ENCODE measurements at places on chromosomes 1 and 21.

DNA sequence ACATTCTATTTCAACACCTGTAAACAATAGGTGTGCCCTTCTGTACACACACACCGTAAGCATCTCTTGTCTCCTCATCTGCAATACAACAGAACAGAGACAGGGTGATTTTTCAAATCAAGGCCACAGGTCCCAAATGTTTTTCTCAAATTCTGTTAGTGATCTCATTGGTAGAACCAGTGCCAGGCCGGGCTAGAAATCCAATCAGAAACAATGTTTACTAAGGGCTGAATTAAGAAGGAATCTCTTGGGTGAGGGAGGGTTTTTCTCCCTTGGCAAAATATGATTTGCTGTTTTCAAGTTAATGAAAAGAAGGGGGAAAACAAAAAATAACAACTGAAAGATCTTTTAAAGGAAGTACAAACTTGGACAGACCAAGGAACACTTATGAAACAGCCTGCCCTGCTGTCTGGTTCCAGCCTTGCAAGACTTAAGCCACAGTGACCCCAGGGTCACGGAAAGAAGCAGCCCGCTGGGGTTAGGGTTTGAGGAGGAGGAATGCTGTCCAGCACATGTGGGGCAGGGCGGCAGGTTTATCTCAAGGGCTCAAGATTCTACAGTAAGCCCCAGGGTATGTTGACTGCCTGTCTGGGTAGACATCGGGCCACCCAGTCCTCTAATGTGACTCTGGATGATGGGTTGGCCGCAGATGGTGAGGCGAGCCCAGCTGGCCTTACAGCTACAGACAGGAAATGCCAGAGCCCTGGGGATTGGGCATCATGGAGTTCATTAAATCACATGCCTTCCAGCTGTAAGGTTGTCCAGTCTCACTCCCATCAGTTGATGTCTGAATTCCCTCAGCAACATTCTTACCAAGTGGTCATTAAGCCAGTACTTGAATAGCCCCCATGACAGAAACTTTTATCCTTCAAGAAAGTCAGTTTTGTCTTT, 73.3 kb upstream of the SLC44A3 start:
- DNase-seq, result no peak

- no peak for DNase-seq
These were observed 27.8 kb upstream of the PWP2 start for GRCh38 chr21:44079446-44079845.

GRCh38 chr1:11475748-11476147, 3.2 kb upstream of the DISP3 start:
- no peak for DNase-seq

- no peak for DNase-seq
These were observed 103.9 kb downstream of the ADGRL4 start for GRCh38 chr1:78902641-78903040.

DNA sequence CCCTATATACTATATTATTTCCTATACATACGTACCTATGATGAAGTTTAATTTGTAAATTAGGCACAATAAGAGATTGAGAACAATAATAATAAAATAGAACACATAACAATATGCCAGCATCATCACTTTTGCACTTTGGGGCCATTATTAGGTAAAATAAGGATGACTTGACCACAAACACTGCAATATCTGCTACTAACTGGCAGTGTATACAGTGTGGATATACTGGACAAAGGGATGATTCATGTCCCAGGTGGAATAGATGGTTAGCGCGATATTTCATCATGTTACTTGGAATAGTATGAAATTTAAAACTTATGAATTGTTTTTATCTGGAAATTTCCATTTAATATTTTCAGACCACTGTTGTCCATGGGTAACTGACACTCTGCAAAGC, 35.4 kb upstream of the TXLNA start:
- DNase-seq, result no peak

DNA sequence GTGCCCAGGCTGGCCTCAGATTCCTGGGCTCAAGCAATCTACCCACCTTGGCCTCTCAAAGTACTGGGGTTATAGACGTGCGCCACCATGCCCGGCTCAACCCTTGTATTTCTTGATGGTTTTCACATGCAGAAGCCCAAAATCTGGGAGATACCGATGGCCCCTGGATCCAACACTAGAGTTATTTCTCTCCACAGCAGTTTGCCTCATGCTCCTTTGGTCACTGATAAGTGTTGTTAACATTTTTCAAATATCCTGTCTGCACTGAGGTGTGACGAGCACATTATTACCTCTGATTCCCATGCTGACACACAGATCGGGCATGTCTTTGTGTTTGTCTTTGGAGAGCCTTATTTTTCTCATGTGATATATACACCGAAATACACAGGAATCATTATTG, 107.0 kb downstream of the KIF26B start:
- DNase-seq, result no peak

DNA sequence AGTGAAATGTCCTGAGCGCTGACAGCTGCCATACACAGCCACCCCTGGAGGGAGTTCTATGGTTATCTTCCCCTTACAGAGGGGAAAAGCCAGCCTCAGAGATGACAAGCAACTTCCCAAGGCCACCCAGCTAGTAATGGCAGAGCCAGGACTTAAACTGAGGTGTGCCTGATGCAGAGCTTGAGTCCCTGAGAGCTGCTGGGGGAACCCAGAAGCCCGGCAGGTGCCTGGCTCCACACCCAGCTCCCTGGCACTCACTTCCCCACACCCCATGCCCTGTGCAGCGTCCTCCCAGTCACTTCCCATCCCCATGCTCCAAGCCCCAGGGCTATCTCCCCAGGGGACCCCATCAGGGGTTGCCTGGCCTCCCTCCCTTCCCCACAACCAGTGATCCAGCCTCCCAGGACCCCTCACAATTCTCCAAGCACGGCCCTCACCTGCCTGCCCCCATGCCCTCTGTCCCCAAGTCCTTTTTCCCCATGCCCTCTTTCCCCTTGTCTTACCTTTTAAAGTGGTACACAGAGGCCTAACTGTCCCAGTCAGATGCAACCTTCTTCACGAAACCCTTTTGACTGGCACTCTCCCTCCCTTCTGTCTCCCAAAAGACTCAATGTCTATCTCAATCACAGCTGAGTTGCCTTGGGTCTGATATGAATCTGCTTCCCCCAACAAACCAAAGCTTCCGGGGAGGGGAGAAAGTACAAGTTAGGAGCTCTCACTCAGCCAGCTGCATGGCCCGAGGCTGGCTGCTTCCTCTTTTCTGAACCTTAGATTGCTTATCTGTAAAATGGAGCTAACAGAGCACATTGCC, 39.8 kb upstream of the LRP8 start:
- no peak for DNase-seq

- no peak for DNase-seq
These were observed 859 bp upstream of the LRRC8B start for GRCh38 chr1:89523572-89524368.

- peak; percentile 56 for DNase-seq
These were observed 85.9 kb downstream of the TCP10L start for GRCh38 chr21:32499249-32500055.

DNA sequence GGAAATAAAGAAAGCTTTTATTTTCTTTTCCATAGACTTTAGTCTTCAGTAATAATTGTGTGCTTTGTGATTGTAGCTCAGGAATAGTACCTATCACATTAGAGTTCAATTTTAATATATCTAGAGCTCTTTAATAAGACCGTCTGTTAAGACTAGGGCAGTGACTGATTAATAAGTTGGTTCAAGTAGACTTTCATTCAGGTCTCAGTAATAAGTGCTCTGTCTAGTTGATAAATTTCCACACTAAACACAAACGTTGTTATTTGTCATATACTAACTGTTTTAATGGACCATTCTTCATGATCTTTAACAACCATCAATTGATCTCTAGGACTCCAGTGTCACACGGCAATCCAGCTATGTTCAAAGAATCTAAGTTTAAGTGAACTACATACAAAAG, 474.5 kb upstream of the ADGRL2 start:
- DNase-seq, result no peak

DNA sequence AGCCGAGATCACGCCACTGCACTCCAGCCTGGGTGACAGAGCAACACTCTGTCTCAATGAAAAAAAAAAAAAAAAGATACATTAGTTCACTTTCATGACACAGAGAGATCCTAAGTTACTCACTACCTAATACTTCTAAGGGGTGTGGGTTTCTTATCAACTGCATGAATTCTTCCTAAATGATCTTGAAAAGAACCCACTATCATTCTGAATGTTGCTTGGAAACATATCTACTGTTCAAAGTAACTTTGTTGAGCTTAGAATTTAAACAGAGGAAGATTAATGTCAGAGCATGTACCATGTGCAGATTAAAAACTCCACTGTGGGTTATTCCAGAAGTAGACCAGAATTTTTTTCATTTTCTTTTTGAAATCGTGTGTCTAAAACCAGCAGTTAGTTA, 241.5 kb downstream of the LTN1 start:
- DNase-seq, result no peak

DNA sequence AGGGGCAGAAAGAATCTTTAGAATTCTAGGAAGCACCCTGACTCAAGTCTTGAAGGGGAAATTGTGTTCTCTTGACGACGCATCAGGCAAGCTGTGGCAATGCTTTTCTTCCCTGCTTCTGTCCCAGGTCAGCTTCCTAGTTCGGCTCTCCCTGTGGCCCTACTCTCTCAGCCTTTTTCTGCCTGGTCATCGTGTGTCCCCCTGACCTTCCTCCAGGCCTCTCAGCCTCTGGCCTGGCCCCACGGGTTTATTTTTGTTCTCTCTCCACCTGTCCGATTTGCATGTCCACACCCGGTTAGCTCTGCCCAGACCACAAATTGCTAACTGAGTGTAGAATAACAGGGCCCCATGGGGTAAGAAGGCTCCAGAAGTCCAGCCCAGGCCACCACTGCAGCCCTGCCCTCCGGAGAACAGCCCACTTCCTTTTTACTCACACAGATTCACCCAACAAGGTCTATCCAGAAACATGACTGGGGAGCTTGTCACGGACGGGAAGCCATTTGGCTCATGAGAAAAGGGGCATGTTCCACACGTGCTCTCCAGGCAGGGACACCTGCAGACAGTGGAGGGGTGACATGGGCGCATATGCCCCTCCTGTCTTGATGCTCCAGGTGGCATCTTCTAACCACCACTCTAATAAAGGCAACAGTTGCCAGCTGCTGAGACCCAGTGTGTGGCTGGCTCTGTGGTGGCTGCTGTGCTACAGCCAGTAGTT, 9.8 kb downstream of the KCNN3 start:
- no peak for DNase-seq

- DNase-seq, result peak; percentile 16
These were observed 497 bp downstream of the FCRLB start for GRCh38 chr1:161721738-161722343.

DNA sequence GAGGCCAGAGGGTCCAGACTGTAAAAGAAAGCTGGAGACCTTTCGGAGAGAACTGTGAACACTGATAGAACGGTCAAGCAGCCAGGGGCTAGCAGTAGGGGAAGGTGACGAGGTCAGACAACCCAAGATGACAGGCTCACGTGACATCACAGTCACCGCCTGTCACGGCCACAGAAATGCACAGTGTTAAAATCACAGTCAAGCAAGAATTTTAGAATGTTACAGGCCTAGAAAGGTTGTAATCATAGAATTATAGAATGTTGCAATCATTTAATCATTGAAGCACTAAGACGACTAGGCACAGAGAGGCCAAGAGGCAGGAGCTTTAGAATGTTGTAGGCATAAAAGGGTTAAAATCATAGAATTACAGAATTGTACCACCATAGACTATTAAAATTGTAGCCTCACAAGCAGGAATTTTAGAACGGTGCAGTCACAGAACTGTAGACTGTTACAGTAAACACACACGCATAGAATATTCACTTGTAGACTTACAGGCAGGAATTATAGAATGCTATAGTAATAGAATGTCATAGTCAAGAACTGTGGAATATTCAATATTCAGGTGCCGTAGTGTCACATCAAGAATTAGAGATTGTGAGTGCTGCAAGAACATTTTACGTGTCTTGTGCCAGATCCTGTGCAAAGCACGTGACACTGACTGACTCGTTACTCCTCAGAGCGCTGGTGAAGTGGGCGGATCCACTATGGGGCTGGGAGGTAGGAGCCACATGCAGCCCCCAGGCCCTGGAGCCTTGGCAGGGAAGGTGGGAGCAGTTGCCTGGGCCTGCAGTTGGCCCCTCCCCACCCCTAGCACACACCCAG, 118.1 kb downstream of the EPHB2 start:
- DNase-seq, result no peak

GRCh38 chr1:82391712-82392111, 591.0 kb downstream of the ADGRL2 start:
- DNase-seq, result no peak

DNA sequence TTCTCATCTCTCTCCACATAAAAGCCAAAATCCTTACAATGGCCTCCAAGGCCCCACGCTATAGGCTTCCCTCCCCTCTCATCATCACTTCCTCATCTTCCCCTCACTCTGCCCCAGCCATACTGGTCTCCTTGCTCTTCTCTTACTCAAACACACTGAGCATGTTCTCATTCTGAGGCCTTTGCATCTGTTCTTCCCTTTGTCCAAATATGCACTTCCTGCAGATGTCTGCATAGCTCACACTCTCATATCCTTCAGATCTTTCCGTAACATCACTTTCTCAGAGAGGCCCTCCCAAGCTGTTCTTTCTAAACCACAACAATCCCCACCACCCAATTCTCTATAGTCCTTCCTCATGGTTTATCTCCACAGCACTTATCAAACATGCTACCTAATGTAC, 284.1 kb downstream of the HHIPL2 start:
- DNase-seq, result no peak

- DNase-seq, result no peak
These were observed 24.2 kb upstream of the SLFNL1 start for GRCh38 chr1:41045740-41046139.

DNA sequence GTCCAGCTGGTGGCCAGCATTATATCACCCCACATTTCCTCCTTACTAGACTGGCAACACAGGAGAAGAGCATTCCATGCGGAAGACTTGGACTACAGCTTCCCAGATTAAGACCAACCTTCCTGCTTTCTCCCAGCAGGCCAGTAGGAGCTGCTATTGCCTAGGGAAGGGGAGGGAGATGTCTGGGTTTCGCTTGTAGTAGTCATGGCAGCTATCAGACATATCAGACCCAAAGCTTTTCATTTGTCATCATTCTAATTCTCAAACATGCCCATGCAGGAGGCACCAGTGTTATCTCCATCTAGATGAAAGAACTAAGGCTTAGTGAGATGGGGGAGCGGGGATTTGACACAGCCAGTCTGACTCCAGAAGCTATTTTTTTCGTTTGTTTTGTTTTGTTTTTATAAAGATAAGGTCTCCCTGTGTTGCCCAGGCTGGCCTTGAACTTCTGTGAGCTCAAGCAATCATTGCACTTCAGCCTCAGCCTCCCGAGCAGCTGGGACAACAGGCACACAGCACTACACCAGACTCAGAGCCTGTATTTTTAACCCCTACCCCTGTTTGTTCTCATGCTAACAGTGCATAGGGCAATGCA, 4.5 kb downstream of the PLA2G2A start:
- no peak for DNase-seq

All from amniotic stem cell (primary cell).